ENCODE measurements at places on chromosomes 12 and 14.

- no peak for DNase-seq
Measured at GRCh38 chr12:12319451-12320183, 30.4 kb downstream of the MANSC1 start.

GRCh38 chr12:131851741-131852550 is 23.8 kb downstream of the MMP17 start:
- DNase-seq, result no peak

DNA sequence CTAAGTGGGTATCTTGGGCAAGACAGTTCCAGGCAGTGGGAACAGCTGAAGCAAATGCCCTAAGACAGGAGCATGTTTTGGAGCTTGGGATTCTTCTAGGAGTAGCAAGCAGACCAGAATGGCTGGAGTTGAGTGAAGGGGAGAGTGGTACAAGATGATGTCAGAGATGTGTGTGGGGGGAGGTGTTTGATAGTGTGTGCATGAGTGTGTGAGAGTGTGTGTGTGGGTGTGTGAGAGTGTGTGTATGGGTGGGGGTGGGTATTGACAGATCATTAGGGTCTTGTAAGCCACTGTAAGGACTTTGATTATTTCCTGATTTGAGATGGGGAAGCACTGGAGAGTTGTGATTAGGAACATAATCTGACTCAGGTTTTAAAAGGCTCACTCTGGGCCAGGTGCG is 78.4 kb downstream of the TTC8 start:
- DNase-seq, result no peak

- no peak for DNase-seq
Measured at GRCh38 chr14:93707475-93707874, 80.8 kb downstream of the PRIMA1 start.

DNA sequence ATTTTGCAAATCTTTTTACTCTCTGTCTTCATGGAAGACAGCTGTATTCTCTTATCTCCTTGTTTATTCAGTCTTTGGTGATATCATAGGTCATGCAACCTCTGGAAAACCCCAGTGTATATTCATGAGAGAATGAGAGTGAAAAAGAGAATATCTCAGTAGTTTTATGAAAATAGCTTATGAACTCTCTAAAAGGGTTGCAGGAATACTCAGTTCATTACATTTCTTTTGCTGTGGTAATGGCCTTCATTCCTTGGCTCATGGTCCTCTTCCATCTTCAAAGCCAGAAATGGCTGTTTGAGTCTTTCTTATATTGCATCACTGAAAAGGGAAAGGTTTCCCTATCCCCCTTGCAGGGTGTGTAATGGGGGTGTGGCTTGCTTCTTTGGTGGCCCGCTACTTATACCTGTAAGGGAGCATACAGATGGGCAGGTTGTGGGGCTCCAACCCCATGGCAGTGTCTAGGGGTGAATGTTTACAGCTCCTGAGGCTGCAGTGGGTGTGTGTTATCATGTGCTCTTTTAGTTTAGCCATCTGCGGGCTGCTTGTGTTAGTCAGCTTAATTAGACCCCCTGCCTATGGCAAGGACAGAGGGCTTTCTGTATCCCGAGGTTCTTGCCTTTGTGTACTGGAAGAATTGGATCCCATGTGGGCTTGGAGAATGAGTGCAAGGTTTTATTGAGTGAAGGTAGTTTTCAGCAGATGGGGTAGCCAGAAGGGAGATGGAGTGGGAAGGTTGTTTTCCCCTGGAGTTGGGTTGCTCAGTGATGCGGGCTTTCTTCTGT is 150.2 kb downstream of the CCDC91 start:
- no peak for DNase-seq

DNA sequence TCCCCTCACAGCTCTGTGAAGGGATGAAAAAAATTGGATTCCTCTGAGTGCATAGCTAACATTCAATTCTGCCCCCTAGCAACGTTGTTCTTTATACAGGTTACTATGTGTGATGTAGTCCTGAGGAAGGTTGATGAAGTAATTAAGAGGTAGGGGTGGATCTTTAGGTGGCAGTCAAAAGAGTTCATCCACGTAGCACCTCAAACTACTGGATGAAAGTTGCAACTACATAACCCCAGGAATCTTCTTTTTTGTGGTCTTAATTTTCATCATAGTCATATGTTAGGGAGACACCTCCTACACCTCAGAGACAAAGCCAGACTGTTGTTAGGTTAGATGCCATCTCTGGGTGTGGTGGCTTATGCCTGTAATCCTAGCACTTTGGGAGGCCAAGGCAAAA is 10.2 kb upstream of the NFE2 start:
- no peak for DNase-seq

All from activated naive CD4-positive, alpha-beta T cell treated with Interleukin-2 at 50 U/mL for 16 hours (primary cell).